ENCODE measurements at places on chromosomes 6 and 20.

GRCh38 chr6:1609041-1609647, 571 bp upstream of the FOXC1 start:
- no peak for DNase-seq

- DNase-seq, result no peak
Measured at GRCh38 chr6:39812853-39813533, 20.8 kb downstream of the DAAM2 start.

GRCh38 chr6:97669191-97670031, 386.4 kb upstream of the MMS22L start:
- DNase-seq, result no peak

GRCh38 chr6:137297887-137298286, 78.7 kb upstream of the IFNGR1 start:
- DNase-seq, result no peak

- DNase-seq, result no peak
Measured at GRCh38 chr20:9092655-9093054, 23.8 kb downstream of the PLCB4 start.

DNA sequence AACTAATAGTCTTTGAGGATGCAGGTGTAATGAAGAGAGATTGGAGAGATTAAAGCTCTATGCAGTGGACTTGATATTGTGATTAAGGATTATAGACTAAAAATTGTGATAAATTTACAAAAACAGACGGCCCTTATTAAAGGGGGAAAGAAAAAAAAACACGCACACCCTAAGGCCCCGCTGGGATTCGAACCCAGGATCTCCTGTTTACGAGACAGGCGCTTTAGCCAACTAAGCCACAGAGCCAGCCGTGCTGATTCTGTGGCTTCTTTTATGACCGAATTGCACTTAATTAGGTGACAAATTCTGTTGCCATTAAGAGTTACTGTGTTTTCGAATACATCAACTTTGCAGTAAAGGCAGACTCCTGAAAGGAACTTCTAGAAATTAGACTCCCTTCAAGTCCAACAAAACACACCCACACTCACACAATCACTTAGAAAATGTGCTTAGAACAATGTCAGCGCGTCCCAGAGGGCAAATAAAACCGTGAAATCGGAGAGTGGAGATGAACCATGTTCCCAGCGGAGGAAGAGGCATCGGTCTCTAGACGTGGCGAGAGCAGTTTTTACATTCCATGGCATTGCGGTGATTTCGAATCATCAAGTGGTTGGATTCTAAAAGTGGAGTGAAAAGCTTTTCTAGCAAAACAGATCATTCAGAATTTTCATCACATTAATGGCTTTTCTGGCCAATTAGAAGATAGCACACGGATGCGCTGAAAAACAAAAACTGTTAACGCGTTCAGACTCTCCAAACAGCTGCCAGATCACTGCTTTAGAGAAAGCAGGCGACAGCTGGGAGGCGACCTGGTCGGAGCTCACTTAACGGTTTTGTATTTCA, 122.6 kb downstream of the GPX5 start:
- no peak for DNase-seq

DNA sequence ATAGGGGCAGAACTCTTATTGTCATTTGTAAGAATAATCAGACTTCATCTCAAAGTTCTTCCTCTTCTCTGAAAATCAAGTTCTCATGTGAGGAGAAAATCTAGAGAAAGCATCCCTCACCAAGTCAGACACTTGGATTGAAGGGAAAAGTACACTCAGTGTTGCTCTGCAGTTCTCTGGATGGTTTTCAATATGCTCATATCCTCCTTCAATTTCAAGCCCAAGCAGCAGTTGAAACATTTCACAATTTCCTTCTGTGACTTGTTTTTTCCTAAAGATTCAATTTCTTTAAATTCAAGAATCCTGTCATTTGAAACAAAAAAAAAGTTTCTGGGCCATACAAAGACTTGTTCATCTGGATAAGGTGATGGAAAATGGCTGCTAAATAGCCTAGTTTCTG, 140.2 kb upstream of the AHI1 start:
- DNase-seq, result no peak

- DNase-seq, result no peak
Measured at GRCh38 chr6:39909701-39910100, 24.6 kb downstream of the MOCS1 start.

GRCh38 chr6:22221630-22222029, 75.2 kb downstream of the PRL start:
- DNase-seq, result no peak

DNA sequence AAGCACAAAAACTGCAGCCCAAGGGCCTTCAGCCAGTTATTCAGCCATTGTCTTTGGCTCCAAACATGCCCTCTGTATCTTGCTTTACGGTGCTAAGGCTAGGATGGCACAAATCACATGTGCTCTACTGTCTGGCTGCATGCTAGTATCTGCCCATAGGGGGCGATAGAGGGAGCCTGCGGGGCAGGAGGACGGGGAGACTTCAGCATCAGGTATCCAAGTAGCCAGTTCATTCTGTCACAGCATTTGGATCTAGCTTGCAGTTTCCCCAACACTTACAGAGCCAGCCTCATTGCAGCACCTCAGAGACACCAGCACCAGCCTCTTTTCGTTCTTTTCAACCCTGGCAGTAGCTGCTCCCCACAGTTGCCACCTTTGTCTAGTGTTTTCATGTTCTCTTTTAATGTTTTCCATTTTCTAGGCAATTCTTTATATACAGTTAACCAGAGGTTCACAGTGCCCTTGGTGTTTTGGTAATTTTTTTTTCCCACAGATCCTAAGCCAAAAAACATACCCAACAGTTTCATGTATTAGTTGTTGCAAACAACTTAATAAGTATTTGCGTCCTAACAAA, 705.9 kb downstream of the PTPRT start:
- DNase-seq, result no peak

DNA sequence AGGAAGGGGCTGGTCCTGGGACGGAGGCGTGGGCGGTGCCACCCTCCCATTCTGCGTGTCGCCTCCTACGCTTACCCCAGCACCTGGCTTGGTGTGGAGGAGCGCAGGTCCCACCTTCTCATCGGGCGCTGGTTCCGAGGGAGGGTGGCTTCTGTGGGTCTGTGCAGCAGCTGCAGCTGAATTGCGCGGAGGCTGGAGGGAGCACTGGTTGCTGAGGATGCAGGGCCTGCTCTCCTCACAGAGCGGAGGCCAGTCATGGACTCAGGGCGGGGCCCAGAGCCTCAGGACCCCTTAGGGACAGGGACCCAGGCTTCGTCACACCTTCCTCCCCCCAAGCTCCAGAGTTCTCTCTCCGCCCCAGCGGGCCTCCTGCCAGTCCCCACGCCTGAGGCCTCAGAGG, 127.8 kb upstream of the MAP3K4 start:
- no peak for DNase-seq

DNA sequence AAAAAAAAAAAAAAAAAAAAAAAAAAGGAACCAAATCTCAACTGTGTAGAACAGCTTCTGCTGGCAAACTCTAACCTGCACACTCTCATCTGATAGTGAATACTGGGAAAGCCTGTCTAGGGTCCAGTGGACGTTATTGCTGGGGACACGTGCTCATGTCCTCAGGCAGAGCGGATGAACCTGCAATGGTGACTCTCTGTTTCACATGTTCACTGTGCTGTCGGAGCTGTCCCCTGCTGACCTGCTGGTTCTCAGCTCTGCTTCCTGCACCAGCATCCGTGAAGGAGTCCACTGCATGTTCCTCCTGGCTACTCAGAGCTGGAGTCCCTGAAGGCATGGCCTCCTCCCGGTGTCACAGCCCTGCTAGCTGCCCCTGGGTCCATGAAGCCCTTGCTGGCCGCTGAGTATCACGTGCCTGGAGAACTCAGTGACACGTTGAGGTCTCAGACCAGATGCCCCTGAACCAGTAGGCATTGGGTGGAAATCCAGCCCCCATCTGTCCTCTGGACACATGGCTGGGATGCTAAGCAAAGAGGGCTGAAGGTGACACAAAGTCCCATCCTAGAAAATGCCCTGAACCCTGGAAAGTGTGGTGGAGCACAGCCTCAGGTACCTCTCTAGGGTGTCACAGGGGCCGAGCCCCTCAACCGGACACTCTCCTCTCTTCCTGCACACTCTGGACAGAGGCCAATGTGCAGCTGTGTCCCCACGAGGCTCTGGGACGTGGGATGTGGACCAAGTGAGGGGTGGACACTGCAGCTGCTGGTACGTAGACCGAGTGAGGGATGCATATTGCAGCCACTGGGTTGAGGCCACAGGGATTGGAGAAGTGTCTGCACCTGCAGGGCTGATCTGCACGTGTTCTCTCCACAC, 54.9 kb upstream of the FRMD1 start:
- DNase-seq, result no peak

DNA sequence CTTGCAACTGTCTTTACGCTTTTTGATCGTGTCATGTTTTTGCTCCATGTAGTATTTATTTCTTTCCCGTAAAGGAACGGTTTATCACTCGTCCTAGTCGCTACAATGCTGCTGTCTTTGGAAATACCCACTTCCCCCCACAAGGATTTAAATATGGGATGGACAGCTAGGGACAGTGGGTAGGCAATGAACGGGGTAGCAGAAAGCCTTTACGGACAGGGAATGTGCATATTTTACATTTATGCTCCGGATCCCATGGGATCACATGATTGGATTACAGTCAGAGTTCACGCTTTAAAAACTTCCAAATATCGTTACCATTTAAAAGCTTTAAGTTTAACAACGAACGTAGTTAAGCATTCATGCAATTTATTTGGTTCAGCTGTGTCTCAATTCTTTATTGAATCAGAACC, 1.2 kb downstream of the HIVEP1 start:
- no peak for DNase-seq

- DNase-seq, result no peak
Measured at GRCh38 chr6:149302723-149303122, 14.8 kb upstream of the TAB2 start.

DNA sequence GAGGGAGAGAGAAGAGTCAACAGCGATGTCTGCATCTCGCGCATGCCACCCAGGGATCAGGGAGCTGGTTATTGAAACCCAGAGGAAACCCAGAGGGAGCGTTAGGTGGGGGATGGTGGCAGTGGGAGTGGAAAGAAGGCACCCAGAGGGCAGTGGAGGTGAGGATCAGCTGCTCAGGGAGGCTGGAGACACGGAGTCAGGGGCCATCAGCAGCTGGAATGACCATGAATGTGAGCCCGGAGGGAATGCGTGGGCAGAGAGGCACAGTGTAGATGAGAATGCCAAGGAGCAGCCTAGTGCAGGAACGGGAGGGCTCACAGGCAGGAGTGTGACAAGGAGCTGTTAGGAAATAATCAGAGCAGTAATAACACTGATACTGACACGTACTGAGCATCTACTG, 36.2 kb downstream of the RSPO4 start:
- DNase-seq, result no peak

GRCh38 chr20:48079028-48079427, 293.7 kb upstream of the SULF2 start:
- DNase-seq, result no peak

GRCh38 chr20:872855-873520, 39.5 kb downstream of the FAM110A start:
- DNase-seq, result no peak

DNA sequence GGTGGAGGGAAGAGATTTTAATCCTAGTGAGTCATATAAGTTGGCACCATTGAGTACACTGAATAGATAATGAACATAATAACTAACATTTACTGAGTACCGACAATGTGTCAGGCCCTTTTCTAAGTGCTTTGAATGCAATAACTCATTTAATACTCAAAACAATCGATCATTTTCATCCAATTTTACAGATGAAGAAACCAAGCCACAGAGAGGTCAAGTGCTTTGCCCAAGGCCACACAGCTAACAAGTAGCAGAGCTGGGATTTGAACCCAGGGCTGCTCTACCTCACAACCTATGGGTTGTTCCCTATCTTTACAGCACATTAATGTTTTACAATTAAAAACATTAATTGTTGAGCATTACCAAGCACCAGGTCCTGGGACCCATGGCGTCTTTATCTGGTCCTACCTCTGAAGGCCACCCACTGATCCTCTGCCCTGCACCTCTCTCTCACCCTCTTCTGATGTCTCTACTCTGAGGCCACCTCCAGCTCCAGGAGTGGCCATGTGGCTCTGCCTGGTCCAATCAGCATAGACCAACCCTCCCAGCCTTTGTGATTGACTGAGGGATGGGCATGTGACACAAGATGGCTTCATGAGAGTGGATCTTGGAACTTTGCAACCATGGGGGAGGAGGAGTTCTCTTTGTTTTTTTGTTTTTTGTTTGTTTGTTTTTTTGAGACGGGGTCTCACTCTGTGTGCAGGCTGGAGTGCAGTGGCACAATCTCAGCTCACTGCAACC, 83.9 kb downstream of the KCNB1 start:
- no peak for DNase-seq

GRCh38 chr6:71579902-71580301, 291.3 kb downstream of the OGFRL1 start:
- DNase-seq, result no peak

DNA sequence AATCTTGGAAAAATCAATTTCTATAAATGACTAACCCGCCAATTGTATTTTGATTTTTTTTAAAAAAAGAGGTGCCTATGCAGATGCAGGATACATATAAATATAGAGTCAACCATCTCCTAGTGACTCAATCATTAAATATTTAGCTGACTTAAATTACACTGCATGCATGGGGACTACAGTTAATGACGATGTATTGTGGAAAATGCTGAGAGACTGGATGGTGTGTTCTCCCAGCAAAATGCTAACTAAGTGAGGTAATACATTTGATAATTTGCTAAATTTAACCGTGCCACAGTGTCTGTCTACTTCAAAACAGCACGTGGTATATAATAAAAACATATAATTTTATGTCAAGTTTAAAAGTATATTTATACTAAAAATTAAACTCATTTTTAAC, 341.6 kb downstream of the PRKN start:
- DNase-seq, result no peak

DNA sequence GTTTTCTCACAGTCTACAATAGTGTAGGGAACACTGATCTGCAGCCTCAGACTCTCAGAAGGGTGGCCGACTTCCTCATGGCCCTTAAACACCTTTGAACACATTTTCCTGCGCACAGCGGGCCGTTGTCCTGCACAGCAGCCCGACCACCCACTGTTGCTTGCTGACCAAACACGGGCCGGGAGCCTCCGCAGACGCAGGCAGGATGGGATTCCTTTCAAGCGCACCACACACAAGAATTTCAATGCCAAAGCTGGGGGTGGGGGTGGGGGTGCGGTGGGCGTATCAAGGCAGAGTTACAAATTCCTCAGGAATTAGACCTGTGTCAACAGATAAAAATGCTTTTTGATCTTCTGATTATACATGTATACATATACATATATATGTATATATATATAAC, 74.5 kb downstream of the HUS1B start:
- no peak for DNase-seq

DNA sequence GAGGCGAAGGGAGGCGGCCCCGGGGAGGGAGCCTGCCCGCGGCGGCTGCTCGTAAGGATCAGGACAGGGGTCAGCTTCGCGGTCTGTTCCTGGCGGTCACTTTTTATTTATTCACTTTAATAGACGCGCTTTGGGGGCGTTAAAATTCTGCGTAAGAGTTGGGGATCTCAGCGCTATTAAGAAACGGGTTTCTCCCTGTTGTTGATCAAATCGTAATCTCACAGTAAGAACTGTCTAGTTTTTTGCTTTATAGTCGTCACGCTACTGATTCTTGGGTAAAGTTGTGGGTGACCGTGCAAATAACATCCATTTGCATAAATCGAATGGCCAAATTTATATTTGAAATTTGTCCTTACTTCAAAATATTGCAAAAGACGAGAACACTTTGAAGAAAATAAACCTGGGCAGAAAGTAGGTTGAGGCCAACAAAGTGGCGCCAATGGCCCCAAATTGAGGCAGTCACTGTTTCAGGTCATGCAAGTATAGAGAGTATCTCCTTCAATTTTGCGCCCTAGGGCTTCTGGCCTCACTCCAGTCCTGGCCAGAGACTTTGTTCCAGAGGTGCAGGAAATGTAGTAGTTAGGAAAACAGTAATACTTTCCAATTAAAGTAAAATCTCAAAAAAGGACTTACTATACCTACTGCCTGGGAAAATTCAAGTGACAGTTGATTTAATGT, 963 bp upstream of the RMND1 start:
- no peak for DNase-seq

Data from cerebellar nuclear complex (tissue), 1 donor.